ENCODE measurements at places on chromosomes 13 and 19.

- no peak for DNase-seq
Observed at GRCh38 chr13:99965329-99966000, 6.1 kb downstream of the ZIC5 start.

DNA sequence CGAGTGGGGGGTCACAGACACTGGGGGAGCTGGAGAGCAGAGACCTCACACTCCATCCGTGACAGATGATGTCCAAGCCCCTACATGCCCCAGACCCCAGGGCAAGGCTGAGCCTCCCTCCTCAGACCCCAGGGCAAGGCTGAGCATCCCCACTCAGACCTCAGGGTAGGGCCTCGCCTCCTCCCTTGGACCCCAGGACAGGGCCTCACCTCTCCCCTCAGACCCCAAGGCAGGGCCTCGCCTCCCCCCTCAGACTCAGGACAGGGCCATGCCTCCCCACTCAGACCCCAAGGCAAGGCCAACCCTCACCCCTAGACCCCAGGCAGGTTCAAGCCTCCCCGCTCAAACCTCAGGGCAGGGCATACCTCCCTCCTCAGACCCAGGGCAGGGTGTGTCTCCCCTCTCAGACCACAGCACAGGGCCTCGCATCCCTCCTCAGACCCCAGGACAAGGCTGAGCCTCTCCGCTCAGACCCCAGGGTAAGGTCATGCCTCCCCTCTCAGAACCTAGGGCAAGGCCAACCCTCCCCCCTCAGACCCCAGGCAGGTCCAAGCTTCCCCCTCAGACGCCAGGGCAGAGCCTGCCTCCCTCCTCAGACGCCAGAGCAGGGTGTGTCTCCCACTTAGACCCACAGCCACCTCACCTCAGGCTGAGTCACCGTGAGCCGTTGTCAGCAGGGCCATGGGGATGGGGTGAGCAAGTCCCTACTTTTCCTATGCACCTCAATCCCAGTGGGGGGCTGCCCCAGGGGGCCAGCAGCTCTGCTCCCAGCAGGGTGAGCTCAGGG is 1.7 kb upstream of the S1PR4 start:
- DNase-seq = peak; percentile 73

GRCh38 chr19:31492050-31492449 is 142.8 kb upstream of the TSHZ3 start:
- no peak for DNase-seq

DNA sequence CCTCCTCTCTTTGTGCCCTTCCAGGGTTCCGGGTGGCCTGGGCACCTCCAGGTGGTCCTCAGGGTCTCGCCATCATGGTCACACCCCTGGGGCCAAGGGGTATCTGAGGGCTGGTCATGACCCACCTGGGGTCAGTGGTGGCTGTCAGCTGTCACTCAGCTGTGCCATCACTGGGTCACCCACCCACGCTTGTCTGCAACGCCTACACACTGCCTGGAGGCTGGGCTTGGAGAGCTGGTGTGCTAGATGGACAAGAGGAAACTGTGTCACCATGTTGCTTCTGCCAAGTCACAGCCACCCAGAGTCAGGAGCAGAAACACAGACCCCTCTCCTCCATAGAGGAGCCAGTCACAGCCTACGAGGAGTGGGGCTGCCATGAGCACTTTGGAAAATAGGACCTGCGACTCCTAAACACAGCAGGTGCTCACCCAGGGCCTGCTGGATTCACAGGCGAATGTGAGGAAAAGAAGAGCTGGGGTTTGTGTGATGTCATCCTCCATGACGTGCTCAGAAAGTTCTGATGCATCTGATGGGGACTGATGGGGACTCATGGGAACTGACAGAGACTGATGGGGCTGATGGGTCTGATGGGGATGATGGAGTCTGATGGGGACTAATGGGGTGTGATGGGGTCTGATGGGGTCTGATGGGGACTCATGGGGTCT is 10.7 kb upstream of the GRTP1 start:
- no peak for DNase-seq

DNA sequence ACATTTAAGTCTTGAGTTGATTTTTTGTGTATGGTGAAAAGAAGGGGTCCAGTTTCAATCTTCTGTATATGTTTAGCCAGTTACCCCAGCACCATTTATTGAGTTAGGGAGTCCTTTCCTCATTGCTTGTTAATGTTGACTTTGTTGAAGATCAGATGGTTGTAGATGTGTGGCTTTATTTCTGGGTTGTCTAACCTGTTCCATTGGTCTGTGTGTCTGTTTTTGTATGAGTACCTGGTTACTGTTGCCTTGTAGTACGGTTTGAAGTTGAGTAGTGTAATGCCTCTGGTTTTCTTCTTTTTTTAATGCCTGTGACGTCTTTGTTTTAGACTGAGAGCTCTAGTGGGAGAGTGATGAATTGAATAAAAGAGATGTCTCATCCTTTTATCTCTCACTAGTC is 83.2 kb downstream of the NBEA start:
- no peak for DNase-seq
